Choroid plexus epithelial cell (primary cell): ENCODE measurements at places on chromosomes 2 and 18.

DNA sequence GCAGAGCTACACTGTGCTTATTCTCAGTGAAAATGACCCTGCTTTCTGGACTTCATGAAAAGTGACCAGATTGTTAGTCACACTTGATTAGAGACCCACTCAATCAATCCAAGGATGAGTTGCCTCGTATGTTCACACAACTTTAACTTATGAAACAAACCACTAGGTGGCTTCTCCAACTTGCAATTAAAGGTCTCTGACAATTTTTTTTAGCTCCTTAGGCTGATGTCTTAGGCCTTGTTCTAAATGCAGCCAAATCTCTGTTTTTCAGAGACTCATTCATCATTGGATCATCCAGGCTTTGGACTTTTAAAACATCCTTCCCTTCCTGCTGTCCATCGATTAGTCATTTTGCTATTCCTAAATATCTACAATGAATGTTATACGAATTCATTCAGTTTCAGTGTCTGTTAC, 63.4 kb downstream of the MREG start:
- DNase-seq: peak; percentile 74

DNA sequence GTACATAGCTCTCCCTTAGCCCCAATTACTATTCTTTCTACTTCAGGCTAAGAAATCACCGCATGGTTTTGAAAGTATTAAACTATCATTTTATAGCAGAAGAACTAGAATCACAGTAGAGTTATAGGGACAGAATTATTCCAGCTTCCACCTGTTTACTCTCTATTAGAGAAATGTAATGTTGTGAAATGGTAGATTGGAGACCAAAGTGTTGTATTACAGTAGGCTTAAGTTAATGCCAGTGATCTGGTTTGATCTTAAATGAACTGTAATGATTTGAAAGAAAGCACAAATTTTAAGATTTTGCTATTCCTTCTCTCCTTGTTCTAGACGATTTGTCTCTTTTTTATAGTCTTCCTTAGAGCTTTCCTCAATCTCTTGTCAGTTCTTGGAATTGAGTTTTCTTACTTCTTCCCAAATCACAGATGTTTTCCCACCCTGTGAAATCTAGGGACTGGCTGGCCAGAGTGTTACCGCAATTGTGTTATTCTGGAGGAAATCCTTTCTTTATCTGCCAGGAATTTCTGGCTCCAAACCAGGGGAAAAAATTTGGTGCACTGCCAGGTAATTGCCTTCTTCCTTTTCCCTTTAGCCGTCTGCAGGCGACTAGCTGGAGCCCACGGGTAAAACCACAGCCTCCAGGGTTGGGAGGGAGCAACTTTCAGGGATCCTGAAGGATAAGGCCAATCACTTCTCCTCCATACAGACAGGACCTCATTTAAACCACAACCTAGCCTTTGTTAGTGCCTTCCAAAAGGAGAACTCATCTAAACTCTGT, 51.7 kb downstream of the NOP58 start:
- peak; percentile 69 for DNase-seq

- no peak for DNase-seq
These were observed 261.1 kb upstream of the RAB12 start for GRCh38 chr18:8348051-8348720.

DNA sequence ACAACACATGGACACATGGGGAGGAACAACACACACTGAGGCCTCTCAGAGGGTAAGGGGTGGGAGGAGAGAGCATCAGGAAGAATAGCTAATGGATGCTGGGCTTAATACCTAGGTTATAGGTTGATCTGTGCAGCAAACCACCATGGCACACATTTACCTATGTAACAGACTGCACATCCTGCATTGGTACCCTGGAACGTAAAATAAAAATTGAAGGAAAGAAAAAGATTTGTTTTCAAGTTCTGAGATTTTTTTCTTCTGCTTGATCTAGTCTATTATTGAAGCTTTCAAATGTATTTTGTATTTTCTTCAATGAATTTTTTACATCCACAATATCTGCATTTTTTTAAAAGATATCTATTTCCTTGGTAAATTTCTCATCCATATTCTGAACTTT, 59.3 kb upstream of the SLC4A10 start:
- DNase-seq: no peak

- DNase-seq: peak; percentile 91
These were observed 153.7 kb upstream of the SERTAD2 start for GRCh38 chr2:64807417-64807816.

GRCh38 chr2:122636097-122636496, 880.6 kb downstream of the TSN start:
- DNase-seq: no peak

DNA sequence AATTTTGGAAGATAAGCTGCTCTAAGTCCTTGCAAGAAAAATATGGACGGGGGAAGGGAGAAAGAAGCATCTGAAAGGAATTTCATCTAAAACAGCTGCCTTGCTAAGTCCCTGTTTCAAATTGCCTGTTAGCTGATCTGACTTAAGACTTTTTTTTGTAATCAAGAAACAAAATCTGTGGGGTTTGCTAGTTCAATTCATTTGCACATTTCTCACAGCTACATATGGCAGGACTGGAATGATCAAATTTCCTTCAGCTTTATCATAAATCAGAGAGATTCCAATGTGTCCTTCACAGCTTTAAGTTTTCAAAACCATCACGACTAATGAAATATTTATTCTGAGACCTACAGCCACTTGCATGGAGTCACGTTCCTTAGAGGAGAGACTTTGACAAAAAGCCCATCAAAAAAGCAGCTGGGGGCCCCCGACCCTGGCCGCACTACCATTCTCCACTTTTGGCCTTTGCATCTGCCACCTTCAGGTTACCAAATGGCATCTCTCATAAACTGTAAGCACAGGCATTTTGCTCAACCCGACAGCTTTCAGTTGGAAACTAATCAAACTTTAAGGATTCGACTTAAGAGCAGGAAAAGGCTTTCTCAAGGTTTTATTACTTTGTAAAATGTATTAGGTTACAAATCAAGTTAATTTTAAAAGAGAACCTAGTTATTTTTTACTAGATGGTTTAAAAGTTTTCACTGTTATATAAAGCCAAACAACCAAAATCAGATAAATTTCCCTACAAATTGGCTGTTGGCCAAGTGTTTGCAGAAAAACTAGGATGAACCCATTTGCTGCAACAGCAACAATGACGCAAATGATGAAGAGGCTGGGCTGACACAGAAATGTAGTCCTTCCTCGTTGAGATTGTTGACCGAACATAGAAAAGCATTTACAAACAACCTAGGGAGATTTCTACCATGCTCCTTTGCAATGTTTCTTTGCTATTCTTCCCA, 100.4 kb upstream of the RND3 start:
- peak; percentile 75 for DNase-seq

GRCh38 chr18:13362051-13362450, 143.5 kb downstream of the LDLRAD4 start:
- no peak for DNase-seq

- no peak for DNase-seq
These were observed 51.4 kb downstream of the TTC39C start for GRCh38 chr18:24065906-24066305.

DNA sequence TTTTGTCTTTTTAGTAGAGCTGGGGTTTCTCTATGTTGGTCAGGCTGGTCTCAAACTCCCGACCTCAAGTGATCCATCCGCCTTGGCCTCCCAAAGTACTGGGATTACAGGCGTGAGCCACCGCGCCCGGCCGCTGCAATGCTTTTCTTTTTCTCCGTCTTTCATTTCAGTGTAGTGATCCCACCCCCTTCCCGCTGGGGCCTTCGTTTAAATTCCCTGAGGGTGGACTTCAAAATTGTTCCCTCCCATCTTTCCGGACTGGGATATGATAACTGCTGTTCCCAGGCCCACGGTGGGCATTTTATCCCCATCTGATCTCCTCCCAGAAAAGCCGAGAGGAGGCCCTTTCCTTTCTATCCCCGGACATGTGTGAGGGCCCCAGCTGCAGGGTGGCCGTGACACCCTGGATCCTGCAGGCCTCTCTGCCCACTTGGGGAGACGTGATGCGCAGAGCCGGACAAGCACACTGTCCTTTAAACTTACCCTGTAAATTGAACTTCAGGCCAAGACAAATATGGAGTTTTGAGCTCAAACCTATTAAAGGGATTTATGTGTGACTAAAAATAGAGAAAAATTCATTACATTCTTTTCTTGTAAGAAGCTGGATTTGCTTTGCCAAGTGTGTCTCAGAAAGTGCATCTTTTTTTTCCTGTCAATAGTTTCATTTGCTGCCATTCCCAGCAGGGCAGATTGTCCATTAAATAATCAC, 54.5 kb upstream of the AFF3 start:
- DNase-seq: peak; percentile 45

GRCh38 chr2:30932870-30933269, 125.6 kb upstream of the CAPN13 start:
- DNase-seq: no peak

- peak; percentile 50 for DNase-seq
These were observed 142.2 kb downstream of the SATB2 start for GRCh38 chr2:199315299-199316179.

- DNase-seq: no peak
These were observed 1251.3 kb upstream of the CRIM1 start for GRCh38 chr2:35104309-35104708.

- DNase-seq: peak; percentile 59
These were observed 297.2 kb downstream of the NCKAP5 start for GRCh38 chr2:133271105-133271504.

GRCh38 chr2:120477198-120477597, 131.3 kb downstream of the INHBB start:
- DNase-seq: no peak

DNA sequence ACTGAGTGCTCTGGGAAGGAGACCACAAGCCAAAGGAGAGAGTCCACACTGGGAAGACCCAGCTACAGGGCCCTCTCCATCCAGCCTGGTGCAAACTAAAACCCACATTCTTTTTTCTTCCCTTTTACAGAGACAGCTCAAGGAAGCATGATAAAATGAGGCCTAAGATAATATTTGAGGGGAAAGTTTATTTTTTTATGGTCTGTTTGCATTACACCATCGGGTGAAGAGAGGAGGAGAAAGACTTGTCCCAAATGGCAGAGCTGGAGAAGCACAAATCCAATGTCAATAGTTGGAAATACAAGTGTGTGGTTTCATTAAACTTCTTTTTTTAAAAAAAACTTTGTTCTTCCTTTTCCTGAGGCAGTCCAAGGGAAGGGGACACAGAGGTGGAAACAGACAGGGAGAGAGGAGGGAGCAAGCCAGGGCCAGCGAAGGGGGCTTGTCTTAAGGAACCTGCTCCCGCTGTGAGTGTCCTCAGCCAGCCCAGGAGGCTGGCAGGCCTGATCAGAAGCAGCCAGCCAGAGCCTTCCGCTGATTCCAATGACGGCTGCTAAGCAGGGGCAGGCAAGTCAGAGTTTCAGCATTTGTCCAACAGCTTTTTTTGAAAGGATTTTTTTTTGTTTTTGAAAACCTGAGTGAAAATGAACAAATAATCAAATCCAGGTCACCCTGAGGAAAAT, 203.8 kb upstream of the SIX2 start:
- DNase-seq: peak; percentile 39

- DNase-seq: peak; percentile 37
These were observed 365 bp downstream of the CUL3 start for GRCh38 chr2:224584785-224585210.

- no peak for DNase-seq
These were observed 25.4 kb upstream of the STPG4 start for GRCh38 chr2:47180531-47180930.

- peak; percentile 37 for DNase-seq
These were observed 19.9 kb downstream of the FHL2 start for GRCh38 chr2:105378921-105379383.

GRCh38 chr2:132252191-132252893, 90.6 kb upstream of the ANKRD30BL start:
- DNase-seq: no peak

DNA sequence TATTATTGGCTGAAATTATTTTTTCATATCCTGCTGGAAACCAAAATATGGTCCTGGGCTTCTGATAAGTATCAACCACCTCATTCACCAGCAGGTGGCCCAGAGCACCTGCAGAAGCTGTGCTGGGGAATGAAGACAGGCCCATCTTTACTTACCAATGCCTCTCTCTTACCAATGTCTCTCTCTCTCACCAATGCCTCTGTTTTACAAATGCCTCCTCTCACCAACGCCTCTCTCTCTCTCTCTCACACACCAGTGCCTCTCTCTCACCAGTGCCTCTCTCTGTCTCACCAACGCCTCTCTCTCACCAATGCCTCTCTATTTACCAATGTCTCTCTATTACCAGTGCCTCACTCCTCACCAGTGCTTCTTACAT, 2.3 kb upstream of the MAL start:
- no peak for DNase-seq

DNA sequence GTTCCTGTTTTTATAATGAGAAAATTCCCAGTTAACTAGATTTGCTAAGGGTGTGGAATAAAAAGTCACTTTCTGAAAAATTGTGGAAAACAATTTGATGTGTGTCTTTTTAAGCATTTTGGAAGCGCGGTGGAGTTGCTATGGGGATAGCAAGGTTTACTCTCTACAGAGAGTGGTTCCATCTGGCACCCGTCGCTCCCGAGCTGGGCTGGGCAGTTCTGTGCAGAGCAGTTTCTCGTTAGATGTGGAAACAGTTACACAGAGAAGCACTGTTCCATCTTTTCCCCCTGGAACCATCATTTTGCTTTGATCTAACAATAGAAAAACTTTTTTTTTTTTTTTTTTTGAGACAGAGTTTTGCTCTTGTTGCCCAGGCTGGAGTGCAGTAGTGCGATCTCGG, 17.4 kb downstream of the LDLRAD4 start:
- no peak for DNase-seq

- DNase-seq: no peak
These were observed 60.6 kb upstream of the SMAD7 start for GRCh38 chr18:49011291-49011746.
